Stimulated activated naive CD4-positive, alpha-beta T cell (primary cell): ENCODE measurements at places on chromosomes 7 and 10.

GRCh38 chr7:123992913-123993518 lies 39.9 kb downstream of the TMEM229A start:
- no peak for DNase-seq

DNA sequence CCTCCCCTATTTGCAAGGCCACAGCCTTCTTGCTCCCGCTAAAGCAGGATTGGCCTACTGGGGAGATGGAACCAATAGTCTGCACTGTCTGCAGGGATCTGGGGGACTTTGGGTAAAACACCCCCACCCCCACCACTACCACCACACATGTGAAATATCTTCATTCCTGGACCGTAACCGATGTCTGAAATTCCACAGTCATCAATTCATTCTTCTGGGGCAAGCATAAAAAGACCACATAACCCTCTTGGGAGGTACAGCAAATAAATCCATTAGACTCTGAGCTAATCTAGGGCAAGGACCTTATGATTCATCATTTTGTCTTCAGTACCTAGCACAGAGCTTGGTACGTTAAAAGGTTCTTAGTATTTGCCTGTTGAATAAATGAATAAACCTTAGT lies 307.8 kb downstream of the GPAM start:
- DNase-seq = no peak

GRCh38 chr10:98047009-98047741 lies 16.8 kb upstream of the CRTAC1 start:
- DNase-seq = no peak

GRCh38 chr10:24984906-24985305 lies 31.1 kb downstream of the ENKUR start:
- no peak for DNase-seq

DNA sequence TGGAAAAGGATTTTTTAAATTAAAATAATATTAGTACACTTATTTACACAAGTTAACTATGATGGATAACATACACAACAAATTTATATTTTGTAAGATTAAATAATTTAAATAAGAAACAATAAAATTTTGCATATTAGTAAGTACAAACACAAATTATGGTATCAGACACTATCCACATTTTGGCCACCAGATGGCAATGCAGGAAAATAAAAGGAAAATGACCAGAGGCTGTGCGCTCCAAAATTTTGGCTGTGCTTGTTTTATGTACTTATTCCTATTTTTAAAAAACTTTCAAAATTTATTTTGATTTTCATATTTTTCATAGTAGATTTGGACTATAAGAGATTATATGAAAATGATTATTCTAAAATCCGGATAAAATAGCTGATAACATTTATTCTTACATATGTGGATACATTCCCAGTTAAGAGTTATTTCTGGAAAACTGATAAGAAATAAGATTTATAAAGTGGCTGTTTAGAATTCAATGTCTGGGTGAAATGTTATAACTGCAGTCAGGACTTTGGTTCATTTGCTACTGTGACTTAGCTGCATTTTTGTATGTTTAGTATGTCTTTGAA lies 274.7 kb upstream of the HGF start:
- no peak for DNase-seq

DNA sequence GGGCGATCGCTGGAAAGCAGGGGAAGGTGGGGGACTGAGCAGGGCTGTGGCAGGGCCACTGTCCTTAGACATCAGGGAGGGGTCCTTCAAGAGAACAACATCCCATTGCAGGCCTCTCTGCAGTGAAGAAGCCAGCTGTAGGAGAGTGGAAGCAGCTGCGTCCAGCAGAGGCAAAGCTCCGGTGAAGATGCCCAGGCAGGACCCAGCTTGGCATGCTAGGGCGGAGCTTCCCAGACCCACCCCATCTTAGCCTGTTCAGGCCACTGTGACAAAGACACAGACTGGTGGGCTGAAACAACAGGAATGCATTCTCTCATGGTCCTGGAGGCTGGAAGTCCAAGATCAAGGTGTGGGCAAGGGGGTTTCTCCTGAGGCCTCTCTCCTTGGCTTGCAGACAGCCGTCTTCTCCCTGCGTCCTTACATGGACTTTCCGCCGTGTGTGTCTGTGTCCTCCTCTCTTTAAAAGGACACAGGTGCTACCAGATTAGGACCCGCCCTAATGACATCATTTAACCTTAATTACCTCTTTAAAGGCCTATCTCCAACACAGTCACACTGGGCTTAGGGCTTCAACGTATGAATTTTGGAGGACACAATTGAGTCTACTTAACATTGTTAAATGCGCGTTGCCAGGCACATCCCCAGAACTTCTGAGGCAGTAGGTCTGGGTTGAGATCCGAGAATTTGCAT lies 178.1 kb upstream of the GRB10 start:
- DNase-seq = no peak

DNA sequence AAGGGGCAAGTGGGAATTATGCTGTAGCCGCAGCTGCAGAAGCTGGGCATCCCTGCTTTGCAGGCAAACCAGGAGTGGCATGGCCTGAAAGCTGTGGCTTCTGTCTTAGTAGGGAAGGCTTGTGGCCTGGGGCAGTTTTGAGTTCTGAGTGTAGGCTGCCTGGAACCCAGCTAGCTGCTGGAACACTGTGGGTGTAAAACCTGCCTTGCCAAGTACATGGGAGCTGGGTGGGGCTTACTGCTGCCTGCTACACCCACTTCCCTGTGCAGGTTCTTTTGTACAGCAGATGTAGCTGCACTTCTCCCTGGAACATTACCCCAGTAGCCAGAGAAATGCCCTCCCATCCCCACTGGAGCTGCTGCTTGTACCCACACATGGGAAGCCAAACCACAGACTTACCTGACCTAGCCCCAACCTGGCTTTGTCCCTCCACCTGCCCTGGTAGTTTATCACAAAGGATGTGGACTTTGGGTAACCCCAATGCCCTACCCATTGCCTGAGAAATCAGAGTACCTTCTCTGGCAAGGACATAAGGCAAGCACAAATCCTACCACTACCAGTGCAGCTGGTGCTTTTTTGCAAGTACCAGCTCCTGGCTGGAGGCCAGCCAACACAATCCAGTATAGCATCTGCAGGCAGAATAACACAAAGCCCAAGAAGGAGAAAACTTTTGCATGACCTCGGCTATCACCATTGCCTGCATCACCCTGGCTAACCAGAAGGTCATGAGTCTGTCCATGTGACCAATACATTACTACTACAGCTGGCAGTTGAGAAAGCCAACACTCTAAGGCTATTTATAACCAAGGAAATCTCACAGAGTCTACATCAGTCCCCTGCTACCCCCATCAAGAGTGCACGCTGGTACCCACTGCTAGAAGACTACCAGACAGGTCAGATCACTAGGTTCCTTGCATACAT lies 26.5 kb upstream of the PPP1R3A start:
- DNase-seq = no peak

DNA sequence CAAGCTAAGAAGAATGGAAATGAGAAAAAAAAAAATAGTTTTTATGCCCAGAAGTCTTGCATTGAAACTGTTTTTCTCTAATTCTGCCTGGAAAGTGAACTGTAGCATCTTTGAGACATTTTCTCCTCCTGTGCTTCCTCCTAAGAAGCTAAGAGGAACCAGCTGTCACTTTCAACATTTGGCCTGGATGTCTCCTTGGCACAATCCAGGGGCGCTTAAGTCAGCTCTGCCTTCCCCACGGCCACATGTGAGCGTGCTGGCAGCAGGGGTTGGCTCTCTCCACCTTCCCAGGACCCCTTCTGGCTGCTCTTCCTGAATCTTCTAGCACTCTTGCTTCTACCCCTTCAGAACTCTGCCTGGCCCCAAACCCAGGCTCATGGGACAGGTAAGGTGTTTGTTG lies 289.6 kb upstream of the ADARB2 start:
- no peak for DNase-seq

GRCh38 chr7:123771846-123772245 lies 23.0 kb upstream of the WASL start:
- DNase-seq = no peak

GRCh38 chr7:50142425-50143017 lies 49.5 kb upstream of the ZPBP start:
- no peak for DNase-seq

DNA sequence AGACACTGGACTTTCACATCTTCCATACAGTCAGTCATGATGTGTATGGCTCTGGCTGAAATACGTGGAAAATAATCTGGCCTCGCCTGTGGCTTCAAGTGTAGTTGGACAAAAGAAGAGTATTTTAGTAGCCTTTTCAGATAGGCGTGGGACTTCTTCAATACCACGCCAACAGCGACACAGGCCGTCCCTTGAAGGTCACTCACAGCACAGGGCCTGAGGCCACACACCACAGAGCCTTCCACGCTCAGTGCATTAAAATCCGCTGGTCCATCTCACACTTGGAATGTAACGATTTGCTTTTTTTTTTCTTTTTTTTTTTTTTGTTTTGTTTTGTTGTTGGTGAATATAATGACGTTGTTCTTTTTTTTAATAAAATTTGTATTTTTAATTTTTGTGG lies 51.8 kb upstream of the SUN1 start:
- no peak for DNase-seq

- no peak for DNase-seq
Measured at GRCh38 chr7:74101061-74101681, 17.6 kb downstream of the LIMK1 start.

DNA sequence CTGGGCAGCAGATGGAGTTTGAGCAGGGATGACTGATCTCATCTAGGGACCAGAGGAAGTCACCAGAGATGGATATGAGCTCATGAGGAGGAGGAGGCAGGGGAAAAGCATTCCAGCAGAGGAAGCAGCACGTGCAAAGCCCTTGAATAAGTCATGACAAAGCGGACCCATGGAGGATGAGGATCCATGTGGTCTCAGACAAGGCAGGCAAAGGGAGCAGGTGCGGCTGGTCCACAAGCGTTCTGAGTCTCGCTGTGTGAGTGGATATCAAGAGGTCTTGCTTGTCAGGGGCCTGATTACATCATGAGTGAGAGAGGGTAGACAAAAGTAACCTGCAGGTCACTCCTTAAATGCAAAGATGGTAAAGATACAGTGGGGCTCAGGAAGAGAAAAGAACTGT lies 307.6 kb downstream of the GRID1 start:
- no peak for DNase-seq

DNA sequence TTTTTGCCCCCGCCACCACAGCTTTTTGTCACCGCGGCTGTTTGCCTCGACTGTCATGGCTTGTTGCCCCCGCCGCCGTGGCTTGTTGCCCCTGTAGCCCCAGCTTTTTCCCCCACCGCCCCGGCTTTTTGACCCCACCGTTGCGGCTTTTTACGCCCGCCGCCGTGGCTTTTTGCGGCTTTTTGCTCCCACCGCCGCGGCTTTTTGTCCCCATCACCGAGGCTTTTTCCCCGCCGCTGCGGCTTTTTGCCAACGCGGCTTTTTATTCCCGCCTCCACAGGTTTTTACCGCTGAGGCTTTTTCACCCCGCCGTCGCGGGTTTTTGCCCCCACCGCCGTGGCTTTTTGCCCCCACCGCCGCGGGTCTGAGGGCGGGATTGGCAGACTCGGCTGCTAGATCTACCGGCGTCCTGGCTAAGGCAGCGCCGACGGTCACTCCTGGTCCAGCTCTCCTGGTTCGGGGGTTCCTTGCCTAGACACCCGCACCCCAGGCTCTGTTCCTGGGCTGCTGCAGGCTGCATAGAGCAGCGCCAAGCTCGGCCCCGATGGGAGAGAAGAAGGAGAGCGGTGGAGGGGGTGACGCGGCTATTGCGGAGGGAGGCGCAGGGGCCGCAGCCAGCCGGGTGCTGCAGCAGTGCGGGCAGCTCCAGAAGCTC lies 637.7 kb downstream of the ZNF716 start:
- DNase-seq = no peak

DNA sequence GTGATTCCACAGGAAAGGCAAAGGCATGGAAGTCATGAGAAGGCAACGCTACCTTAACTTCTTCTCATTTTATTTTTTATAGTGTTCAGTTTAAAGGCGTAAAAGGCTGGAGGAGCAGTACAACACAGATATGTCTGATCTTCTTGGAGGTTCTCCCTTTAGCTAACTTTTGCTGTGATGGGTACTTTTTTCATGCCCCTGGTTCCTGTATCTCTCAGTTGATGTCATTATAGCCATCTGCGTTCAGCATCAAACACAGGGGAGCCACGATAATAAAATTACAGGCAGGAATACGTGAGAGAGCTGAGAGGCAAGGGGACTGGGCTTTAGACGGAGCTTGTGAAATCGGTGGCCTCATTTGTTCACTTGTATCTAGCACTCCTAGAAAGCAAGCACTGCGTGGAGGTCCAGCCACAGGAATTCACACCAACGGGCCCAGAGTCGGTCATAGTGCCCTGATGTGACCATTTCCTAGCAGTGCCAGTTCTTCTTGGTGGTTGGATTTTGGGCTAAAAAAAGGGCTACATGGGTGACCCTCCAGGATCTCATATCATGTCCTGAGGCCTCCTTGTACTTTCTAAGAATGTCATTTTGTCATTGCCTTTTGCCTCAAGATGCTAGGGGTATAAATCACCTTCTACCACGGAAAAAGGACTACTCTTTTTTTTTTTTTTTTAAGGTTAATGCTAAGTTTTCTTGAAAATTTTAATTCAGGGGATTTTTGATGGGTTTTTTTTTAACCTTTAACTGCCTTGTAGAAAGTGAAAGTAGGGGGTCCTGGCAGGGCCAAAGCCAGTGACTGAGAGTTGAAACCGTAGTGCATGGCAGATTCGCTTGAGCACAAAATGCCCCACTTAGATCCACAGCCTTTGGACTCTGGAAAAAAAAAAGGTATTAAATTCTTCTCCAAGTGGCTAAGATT lies 191.5 kb downstream of the CELF2 start:
- peak; percentile 12 for DNase-seq

GRCh38 chr10:6583447-6583846 lies 3.4 kb upstream of the PRKCQ start:
- no peak for DNase-seq

DNA sequence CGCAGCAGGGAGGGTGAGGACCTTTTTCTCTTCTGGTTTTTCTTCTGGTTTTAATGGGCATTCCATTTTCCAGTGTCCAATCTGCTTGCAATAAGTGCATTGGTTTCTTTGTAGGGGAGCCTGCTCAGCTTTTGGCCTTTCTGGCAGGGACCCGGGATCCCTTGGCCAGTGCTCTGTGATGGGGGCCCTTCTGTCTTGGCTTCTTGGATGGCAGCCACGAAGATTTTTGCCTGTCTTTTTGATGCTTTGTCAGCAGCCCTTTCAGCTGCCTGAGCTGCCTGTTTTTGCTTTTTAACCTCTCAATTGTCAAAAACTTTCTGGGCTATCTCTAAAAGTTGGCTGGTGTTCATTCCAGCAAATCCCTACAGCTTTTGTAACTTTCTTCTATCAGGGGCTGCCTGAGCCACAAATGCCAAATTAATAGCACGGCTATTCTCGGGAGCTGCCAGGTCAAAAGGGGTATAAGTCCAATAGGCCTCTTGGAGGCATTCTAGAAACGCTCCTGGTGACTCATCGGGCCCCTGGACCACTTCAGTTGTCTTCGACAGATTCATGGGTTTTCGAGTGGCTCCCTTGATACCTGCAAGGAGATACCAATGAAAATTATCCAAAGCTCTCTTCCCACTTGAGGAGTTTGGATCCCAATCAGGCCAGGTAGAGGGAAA lies 179.9 kb upstream of the MBL2 start:
- no peak for DNase-seq

DNA sequence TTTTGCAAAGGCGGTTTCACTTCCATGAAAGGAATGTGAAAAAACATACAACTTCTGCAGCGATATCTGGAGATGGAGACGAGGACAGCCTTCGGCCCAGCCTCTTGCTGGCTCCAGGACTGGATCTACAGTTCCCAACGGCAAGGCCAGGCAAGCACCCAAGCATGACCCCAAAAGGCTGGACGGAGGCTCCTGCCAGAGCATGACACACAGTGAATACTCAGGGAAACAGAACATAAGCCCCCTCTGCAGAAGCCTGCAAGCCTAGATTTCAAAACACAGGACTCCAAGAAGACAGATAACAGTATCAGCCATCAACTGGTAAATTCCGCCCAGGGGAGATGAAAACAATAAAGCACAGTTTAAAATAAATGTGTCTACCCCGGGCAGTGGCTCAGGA lies 3.3 kb upstream of the LRRC27 start:
- DNase-seq = no peak

GRCh38 chr7:42099066-42099465 lies 137.9 kb downstream of the GLI3 start:
- DNase-seq = no peak
